Stimulated activated CD8-positive, alpha-beta memory T cell treated with anti-CD3 and anti-CD28 coated beads, Interleukin-2, amount 100 ng/mL, for 1 hour (primary cell): ENCODE measurements at places on chromosomes 3 and 15.

- DNase-seq, result no peak
These were observed 276.5 kb upstream of the KCNMB2 start for GRCh38 chr3:178259703-178260102.

- DNase-seq, result no peak
These were observed at the start of gene PRSS50 for GRCh38 chr3:46717447-46718231. TSS of gene PRSS50 (minus strand) at chr3:46717869. CDS start at chr3:46717824, 45 bp downstream.

- DNase-seq, result no peak
These were observed 24.9 kb upstream of the SENP5 start for GRCh38 chr3:196842567-196843434.

- DNase-seq, result no peak
These were observed 71.7 kb downstream of the OXSM start for GRCh38 chr3:25861566-25861965.

GRCh38 chr3:45145223-45145622 is 955 bp downstream of the CDCP1 start:
- DNase-seq, result no peak

DNA sequence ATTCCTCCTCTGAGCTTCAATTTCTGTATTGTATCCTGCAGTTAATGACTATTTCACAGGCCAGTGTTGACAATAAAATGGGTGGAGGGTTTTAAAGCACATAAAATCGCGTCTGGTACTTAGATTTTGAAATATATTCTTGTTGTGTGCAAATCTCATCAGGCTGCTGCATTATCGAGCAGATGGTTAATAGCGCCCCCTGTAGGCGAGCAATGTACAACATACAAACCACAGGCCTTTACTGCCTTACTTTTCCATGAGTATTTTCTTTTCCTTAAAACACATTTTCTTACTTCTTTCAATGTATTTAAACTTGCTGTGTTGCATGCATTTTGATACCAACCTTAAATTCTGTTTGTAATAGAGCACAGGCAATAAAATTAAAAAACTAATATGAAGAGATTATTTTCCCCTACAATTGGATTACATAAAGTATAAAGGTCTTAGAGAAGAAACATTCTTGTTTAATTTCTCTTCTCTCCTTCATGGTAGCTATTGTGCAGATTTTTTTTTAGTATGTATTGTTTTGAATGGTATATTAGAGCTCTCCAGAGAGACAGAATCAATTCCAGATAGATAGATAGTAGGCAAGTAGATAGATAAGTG is 608.4 kb downstream of the CADM2 start:
- DNase-seq, result no peak

DNA sequence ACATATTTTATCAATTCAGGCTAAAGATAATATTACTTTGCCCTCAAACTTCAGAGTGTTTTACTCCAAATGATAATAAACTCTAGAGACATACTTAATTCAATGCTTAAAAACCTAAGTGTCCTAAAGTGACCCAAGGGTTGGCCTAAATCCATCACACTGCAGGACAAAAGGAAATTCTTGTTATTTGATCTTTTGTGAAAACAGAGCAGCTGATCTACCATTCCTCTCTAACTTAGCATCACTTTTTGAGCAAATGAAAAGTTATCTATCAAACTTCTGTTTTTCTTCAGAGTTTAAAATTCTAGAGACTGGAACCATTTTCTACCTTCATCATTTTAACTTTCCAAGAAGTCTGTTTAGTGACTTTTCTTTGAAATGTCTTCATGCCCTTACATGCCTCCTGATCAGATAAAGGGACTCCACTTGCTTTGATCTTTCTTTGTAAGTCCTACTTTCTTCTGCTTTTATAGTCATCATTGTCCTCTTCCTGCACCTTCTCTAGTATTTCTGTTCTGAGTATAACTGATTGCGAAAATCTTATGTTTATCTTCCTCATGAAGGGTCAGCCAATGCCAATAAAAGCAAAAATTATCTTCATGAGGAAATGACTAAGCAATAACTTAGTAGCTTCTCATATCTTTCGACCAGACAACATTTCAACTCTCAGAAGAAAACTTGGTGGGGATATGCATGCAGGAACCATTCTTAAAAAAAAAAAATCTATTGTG is 378.7 kb upstream of the TGFBR2 start:
- no peak for DNase-seq

DNA sequence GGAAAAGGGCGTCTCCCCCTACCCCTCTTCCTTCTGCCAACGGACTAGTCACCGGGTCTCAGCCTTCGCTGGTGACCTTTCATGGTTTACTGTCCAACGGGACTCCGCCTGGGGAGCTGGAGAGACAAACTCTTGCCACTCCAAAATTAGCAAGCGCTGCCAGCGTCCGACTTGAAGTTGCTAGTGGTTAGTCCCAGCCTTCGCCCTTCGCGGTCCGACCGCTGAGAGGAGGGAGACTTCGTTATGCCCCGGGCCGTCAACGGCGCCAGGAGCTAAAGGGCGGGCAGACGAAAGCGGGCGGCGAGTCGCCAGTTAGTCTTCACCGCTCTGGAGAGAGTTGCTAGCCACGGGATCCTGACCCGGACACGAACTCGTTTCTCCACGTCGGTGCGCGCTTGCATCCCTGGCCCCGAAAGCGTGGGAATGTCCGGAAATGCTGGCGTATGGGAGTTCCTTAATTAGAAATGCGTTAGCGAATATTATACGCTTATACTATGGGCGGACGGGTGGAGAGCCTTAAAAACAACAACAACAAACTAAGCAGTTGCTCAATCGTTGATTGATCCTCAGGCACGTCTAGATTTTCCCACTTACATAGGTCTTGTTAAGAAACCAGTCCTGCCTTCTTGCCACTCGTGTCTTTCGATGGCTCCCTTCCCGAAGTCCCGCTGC is 716 bp downstream of the SMC4 start:
- no peak for DNase-seq

- no peak for DNase-seq
These were observed 66.8 kb downstream of the SLC6A11 start for GRCh38 chr3:10882851-10883250.

DNA sequence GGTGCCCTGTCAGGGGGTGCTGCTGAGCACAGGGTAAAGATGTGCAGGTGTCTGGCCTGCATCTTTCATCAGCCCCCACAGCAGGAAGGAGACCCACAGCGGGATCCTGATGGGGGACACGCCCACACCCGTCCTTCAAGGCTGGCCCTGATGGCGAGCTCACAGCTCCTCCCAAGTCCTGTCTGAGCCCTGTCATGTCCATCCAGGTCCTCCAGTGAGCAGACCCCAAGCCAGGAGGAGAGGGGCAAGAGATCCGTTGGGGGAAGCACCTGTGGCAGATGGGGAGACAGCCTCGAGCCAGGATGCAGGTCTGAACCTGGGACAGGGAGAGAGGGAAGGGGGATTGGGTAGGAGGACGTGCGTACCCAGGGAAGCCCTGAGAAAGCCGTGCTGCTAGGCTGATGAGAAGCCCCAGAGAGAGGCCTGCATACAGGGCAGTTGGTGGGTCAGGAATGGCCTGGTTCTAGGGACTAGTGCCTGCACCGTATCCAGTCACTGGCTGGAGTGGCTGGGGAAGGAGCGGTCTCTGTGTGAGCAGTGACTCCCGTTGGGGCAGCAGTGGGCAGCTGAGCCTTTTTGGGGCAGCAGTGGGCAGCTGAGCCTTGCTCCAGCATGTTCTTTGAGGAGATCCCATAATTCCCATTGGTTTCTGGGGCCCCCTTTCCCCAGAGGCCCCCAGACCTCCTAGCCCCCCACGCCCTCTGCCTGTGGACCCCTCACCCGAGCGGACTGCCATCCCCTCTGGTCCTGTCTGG is 133.3 kb upstream of the MEF2A start:
- DNase-seq, result no peak

DNA sequence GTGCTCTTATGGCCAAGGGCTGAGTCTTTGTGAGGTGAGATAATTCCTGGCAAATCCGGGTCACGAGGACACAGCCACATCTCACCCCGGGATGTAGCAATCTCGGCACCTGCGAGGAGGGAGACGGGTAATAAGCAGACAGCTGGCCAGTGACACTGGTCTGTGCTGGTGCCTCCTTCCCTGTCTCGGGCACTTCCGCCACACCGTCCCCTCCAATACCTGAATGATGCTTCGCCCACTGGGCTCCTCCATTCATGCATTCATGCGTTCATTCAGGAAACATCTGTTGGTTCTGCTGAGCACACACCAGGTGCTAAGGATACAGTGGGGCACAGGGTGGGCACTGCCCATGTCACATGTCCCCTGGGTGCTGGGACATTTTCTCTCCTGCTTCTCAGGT is 60.1 kb downstream of the ATP10A start:
- DNase-seq, result no peak

- no peak for DNase-seq
These were observed 30.8 kb upstream of the MAP3K13 start for GRCh38 chr3:185332026-185332735.

- DNase-seq, result no peak
These were observed 188.0 kb downstream of the KLHL25 start for GRCh38 chr15:85606738-85607137.

DNA sequence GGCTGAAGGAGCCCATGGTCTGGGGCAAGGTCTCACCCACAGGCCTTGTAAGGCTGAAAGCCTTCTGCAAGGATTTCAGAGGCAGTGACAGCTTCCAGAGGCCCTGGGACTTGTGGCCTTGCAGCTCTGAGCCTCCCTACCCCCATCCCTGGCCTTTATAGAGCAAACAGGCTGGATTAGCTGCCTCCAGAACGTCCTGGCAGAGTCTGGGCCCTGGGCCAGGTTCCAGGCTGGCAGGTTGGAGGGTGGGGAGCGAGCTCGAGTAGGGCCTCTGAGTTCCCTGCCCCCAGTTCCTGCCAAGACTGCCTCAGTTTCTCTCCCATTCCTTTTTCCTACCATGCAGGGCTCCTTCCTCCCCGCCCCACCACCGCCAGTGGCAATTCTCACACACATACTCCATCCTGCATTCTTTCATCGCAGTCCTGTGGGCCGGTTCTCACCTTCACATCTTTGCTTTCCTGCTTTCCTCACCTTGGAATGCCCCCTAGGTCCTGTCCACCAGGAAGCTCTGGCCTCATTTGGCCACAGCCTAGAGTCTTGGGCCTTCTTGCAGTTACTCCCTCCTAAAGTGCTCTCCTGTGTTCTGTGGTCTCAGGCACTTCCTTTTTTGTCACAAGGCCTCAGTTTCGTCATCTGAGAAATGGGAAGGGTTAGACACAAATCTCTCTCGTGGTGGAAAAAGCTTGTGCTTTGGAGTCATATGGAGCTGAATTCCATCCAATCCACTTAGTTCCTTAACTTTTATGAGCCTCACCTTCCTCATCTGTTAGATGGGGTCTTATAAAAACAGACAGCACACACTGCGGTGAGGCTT is 2.7 kb downstream of the LMAN1L start:
- DNase-seq, result no peak

DNA sequence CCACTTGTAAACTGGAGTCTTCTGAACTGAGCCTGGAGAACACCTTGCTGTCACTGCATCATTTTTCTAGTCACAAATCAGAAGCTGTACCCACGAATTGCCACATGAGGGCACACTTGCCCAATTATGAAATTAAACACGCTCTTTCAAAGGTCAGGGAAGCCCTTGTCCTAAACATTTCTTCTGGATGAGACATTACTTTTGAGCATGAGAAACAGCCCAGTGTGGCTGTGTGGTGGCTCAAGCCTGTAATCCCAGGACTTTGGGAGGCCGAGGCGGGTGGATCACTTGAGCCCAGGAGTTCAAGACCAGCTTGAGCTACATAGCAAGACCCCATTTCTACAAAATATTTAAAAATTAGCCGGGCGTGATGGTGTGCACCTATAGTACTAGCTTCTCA is 27.5 kb upstream of the CFAP161 start:
- DNase-seq, result peak; percentile 15

GRCh38 chr3:46656778-46657556 is 36.5 kb downstream of the ALS2CL start:
- DNase-seq, result no peak

DNA sequence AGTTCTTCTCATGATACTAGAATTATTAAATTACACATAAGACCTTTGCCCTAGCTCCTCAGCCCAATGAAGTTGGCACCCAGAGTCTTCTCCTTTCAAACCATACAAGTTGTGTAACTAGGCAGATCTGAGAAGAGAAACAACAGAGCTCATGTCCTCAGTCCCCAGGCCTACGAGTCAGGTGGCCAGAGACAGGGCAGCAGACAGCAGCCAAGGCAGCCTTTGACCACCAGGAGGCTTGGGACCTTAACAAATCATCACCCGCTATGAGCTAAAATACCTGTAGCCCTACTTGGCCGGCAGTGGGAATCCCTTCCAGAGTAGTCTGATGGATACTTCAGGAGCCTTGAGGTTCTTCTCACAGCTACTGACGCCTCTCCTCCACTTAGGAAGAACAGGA is 18.3 kb downstream of the STIMATE start:
- no peak for DNase-seq

DNA sequence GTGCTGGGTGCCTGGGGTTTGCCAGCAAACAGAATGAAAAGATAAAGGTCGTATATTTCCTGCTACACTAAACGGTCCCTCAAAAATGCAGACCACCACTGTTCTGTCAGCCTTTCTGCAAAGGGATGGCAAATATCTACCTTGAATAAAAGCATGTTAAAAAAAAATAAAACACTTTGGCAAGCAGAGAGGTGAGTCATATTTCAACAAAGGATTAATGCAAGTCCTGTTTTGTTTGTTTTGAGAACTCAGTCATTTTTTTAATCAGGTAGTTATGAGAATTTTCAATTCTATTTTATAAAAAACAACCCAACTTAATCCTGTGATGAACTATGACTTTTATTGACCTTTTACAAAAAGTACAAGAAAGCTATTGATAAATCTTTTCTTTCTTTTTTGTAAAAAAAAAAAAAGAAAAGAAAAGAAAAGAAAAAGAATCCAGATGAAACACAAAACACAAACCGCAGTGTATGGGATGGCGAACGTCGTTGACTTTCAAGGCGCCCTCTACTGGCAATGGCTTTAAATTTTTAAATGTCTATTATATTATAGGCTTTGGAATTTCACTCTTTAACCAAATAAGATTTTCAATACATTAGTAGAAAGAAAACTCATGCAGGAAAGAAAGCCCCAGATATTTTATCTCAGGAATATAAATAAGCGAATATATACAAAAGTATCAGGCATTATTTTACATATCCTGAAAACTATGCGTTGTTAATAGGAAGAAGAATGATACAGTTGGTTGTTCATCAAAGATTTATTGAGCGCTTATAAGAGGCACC is 87.8 kb downstream of the NCEH1 start:
- peak; percentile 14 for DNase-seq

DNA sequence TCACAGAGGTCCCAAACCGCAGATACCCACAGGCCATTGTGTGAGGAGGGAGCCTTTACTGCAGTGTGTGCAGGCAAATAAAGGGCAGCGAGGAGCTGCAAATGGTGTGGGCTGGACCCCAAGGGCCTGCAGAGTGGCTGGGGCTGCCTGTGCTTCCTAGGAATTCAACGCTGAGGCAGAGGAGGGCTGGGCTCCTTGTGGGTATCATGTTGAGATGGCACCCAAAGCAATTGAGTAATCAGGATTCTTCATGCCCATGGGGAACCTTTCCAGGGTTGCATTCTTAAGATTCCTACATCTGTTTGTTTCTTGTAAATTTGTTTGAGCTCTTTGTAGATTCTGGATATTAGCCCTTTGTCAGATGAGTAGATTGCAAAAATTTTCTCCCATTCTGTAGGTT is 85.4 kb upstream of the LIPC start:
- no peak for DNase-seq

DNA sequence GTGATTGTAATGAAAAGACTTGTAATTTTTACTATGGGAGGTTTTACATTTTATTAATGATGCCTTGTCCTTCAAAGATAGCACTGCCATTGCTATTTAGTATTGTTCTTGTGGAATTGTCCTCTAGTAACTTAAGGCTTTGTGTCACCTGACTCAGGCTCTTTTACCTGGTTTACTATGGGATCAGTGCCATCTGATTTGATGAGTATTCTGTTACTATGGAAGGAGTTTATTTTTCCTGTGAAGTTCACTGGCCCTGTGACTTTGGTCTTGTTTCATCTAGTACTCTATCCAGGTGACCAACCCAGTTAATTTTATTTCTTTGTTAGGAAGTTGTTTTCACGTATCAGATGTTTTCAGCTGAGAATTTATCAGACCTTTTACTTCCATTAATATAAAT is 9.0 kb downstream of the MORF4L1 start:
- DNase-seq, result no peak
